ENCODE measurements at places on chromosomes 16 and 17.

GRCh38 chr16:4891886-4892216, 44.6 kb downstream of the UBN1 start:
- DNase-seq = no peak

- DNase-seq = peak; percentile 55
Measured at GRCh38 chr17:35373984-35374765, 754 bp upstream of the SLFN11 start.

DNA sequence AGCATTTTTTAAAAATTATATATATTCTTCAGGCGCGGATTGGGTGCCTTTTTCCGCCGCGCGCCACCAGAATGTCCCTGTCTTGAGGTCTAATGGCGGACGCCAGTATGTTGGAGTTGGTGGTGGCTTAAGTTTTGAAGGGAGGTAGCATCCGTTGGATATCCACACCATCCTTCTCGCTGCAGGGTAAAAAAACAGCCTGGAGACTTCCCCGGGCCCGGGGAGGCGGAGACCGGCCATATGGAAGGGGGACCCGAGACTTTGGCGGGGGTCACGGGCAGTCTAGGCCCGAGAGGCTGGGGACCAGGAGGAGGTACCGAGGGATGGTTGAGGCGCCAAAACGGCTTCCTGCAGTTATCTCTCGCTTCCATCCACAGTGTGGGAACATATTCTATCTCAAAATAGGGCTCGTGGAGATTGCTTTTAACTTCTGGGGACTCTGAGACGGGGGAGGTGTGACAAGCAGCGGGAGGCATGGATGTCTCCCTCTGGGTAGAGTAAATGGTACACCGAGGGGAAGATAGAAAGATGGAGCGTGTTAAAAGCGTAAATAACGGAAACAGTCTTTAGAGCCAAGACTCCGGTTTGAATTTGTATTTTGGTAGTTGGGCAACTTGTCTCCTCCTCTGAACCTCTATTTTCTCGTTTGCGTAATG, at the start of gene SF3B3:
SF3B3 (plus strand) TSS at position 74 of the 656 bp plus-strand sequence. CDS start 2,841 bp downstream, outside the sequence.
- DNase-seq = peak; percentile 83

DNA sequence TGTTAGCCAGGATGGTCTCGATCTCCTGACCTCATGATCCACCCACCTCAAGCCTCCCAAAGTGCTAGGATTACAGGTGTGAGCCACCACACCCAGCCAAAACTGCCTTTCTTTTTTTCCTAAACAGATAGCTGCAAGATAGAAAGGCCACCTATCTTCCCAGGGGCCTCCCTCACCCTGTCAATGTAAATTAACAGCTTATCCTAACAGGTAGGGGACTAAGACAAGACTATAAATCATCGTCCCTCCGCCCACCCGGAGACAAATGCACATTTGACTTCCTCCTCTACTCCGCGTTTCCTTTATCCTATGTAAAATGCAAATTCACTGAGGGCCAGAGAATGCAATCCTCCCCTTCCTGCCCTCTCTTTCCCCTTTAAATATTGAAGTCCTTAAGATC, 71.4 kb downstream of the MARF1 start:
- no peak for DNase-seq

DNA sequence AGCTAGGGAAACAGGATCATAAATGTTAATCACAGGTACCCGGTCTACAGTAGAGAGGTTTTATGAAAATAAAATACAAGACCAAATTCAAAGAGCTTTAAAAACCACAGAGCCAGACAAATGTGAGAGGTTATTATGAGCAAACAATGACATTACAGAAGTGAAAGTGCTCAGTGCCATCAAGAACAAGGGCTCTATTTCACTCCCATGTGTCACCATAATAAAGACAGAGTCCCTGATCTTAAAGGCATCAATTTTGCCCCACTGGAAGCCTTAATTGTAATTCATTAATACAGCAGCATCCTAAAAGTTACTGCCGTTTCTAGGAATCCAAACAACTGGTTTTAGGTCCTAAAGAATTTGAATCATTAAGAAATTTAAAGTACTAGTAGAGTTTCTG, 43.7 kb upstream of the CDRT4 start:
- no peak for DNase-seq

DNA sequence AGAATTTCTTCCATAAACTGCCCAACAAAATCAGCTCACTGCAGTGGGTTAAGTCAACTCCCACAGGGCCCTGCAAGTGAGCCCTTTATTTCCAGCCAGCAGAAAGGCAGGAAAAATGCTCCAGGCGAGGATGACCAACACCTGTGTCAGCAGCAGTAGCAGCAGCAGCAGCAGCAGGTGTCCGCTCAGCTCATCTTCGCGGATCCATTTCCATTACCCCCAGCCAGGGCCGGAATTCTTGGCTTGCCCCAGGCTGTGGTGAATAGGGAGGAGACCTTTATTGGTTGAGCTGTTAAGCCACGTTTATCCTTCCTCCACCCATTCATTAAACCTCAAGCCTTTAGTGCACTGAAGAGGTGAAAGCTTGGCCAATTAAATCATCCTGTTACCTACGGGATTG, 46.2 kb downstream of the MARCHF10 start:
- no peak for DNase-seq

DNA sequence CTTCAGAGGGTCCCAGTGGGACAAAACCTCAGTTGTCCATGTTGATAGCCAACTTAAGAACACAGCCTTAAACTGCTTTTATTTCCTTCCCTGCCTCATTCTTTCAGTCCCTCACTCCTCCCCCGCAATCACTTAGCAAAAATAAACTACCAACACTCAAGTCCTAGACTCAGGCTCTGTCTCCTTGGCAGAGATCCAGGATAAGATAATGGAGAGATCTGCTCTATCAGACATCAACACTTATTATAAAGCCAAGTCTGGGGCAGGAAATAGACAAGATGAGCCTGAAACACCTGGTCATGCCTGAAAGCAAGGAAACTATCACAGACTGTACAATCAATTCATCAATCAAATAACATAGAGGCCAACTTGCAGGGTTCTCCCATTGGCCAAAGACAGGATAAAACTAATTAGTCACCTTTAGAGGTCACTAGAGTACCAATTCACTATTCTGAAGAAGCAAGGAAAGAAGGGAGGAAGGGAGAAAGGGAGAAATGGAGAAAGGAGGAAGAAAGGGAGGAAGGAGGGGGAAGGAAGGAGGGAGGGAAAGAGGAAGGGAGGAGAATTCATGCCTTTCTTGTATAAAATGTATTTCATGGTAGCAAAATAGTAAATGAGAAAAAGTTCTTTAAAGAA, 15.7 kb downstream of the HYDIN start:
- DNase-seq = no peak

GRCh38 chr17:61770043-61770442, 93.3 kb downstream of the BRIP1 start:
- no peak for DNase-seq

DNA sequence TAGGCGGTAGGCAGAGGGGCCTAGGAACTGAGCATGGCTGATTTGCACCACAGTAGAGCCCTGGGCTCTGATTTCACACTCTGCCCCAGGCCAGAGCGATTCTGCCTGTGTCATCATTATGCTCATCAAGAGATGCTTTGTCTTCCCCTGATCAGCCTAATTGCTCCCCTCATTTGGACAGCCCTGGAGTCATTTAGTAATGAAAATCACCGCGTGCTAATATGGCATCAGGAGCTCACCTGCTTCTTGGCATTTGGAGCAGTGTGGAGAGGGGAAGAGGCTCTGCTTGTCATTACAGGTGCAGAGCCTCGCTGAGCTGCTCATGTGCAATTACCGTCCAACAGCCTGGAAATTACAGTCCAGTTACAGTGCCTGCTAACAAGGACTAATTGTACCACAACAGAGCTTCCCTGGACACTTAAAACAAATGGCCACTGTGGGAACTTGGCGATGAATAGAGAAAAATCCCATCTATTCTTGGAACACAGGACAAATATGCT, 157.1 kb upstream of the WSCD1 start:
- DNase-seq = no peak

GRCh38 chr16:67006930-67007658, 18.7 kb downstream of the CES4A start:
- DNase-seq = no peak

DNA sequence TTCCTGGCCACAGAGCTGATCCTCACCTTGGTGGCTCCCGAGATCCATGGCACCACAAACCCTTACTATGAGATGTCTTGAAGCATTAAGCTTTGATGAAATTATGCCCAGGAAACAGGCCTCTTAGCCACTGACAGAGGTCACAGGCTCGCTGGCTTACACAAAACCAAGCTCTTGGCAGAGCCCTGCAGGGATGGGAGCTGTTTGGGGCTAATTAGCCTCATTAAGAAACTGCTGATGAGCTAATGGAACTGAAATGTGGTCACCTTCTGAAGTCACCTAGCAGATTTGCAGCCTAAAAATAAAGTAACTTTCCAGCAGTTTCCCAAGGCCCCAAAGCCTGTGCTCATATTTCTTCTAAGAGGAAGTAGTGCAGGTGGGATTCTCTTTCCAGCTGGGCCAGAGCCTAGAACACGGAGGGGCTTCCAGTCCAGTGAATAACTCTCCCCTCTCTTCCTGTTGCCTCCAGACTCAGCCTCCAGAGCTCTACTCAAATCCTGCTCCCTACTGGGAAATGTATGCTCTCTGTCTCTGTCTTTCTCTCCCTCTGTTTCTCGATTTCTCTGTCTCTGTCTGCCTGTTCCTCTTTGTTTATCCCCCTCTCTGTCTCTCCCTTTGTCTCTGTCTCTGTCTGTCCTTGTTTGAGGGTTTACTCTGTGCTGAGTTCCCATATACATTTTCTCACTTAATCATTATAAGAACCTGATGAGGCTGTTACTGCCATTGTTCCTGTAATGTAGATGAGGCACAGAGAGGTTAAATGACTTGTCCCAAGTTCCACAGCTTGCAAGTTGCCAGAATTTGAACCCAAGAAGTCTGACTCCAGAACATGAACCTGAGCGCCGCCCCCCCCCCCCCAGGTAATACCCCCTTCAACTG, 338.9 kb downstream of the CA10 start:
- peak; percentile 70 for DNase-seq

- no peak for DNase-seq
Measured at GRCh38 chr17:8022360-8023003, 16.4 kb upstream of the ALOX15B start.

GRCh38 chr17:38886643-38887010, 16.8 kb downstream of the LASP1 start:
- DNase-seq = no peak

- no peak for DNase-seq
Measured at GRCh38 chr17:17523001-17523730, 27.0 kb upstream of the RASD1 start.

- no peak for DNase-seq
Measured at GRCh38 chr17:62611292-62611691, 16.2 kb upstream of the MRC2 start.

GRCh38 chr16:996681-997080, 15.1 kb downstream of the SOX8 start:
- DNase-seq = no peak

DNA sequence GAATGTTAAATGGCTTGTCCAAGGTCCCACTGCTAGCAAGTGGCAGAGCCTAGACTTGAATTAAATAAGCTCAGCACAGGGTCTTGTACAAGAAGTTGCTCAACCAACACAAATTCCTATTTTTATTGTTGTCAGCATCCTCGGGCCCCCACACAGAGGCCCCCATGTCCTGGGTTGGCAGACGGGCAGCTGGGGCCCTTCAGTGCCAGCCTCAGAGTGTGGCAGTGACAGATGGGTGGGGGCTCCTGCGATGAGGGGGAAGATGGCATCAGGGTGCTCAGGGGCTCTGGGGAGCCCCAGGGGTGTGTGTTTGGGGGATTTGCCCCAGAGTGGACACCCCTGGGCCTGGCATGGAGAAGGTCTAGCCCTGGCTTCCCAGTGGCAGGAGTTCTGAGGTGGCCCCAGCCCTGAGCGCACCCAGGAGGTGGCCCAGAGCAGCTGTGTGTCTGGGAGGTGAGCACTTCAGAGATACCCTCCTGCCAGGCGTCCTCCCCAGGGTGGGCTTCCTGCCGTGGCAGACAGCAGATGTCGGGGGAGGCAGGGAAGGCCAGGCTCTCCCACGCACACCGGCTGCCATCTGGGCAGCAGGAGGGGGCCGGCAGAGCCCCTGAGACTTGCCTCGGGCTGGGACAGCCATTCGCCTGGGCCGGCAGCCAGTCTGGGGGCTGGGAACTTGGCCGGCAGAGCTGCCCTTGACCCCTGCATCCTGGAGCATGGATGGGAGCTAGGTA, 150.8 kb downstream of the C16orf78 start:
- DNase-seq = no peak

GRCh38 chr17:21242780-21243515, 10.3 kb downstream of the NATD1 start:
- no peak for DNase-seq

GRCh38 chr16:1613728-1614455, 1.7 kb downstream of the CRAMP1 start:
- DNase-seq = peak; percentile 34

DNA sequence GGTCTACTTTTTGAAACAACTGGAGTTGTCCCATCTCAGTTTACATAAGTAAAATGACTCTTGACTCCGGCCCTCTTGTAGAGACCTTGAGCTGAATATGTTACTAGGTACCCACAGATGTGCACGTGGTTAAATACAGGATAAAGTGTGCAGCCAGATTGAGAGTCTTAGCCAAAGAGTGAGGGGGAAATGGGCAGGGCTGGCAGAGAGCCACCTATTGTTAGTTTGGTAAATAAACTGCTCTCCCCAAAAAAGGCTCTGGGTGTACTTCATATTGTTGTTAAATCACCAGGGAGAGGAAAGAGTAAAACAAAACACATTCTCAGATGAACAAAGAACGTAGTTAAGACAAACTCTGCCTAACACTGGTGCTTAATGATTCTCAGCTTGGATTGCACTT, 20.3 kb downstream of the G6PC1 start:
- no peak for DNase-seq

DNA sequence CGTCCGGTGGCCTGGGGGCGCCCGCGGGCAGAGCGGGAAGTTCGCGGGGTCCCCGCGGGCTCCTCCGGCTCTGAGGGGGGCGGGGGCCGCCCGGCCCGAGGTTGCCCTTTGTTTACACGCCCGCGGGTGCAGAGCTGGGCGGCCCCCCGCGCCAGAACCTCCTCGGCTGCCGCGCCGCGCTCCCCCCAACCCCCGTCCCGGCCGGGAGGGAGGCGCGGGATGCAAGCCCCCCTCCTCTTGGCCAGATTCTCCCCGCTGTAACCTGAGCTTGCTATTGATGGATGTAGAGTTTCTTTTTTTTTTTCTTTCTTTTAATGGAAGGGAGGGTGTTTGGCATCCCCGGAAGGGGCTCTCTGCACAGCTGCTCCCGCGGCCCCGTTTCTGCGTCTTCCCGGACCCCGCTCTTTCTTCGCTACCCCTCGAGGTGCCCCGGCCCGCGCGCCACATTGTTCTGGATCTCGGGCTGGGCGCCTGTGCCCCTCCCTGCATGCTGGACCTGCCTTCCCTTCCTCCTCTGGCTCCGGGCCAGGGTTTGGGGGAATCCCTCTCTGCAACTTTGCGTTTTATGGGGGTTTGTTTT, 646 bp downstream of the CBX2 start:
- DNase-seq = peak; percentile 68
